GM10248 (cell line): ENCODE measurements at places on chromosomes 5 and 9.

DNA sequence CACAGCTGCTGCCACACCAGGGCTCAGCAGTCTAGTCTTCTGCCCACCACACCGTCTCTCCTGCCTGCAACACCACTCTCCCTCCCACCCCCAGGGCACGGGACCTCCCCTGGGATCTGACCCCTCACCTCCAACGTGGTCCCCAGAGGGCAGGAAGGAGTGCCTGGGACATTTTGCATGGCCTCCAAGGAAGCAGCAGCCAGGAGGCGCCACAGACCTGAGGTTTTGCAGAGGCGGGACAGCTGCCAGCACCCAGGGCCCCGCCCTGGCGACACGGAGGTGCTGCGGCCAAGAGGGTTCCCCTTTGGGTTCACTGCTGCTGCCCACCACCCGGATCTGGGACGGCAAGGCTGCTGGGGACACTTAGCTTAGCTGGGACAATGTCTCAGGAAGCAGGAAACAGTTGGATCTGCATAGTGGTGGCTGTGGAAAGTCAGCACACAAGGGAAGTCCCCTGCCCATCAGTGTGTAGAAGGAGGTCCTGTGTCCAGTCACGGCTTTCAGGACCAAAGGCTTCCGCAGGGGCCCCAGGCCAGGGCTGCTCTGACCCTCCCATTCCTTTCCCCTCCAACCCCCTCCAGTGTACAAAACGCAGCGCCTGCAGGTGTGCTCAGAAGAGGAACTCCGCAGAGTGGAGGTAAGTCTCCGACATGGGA is 13.8 kb downstream of the PROP1 start:
- DNase-seq = no peak

GRCh38 chr5:61270510-61271165 is 61.4 kb upstream of the ZSWIM6 start:
- no peak for DNase-seq

DNA sequence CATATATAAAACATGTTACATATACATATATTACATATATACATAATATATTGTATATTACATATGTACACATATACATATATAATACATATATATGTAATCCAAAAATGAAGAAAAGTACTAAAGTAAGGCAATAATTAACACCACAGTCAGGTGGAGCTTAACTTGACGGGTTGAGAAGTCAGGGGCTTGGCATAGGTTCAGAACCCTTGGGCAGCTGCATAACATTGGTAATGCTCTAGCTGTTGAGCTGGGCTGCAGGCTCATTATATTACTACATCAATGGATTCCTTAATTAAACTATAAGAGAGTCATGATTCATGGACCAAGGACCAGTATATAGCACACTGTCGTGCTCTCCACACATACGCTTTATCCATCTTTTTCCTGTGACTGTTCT is 435.2 kb upstream of the ADAMTS16 start:
- no peak for DNase-seq

DNA sequence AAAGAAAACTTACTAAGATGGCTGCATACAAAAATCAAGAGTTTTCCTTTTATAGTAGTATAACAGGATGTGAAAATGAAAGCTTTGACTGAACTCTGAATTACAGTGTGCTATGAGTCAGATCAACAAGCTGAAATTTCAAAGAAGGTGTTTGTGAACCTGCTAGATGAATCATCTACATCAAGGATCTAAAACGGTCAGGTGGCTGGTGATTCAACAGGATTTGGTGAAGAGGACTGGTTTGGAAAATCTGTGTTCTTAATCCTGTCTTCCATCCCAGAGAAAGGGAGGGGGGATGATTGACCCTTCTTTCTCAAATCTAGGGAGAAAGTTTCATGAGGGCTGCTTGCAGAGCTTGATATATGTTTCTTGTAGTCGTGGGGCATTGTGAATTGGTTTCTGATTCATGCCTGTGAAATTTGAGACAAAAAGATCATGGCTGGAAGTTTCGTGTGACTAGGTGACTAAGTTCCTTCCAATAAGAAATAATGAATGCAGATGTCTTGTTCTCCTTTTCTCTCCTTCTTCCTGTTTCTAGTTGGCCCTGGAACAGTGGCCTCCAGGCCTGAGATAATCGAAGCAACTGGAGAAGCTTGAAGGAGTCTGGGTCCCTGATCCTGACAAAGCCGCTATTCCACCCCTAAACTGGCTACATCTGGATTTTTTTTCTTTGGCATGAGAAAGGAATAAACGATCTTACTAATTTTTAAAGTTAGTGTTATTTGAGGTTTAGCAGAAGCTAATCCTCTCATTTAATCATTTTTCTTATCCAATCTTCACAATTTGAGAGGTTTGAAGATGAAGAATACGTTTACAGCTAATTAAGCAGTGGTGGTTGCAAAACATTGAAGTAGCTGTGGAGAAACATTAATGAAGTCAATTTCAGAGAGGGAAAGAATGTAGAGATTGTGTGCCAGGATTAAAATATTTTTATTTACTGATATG is 67.2 kb downstream of the MRPS30 start:
- peak; percentile 57 for DNase-seq

DNA sequence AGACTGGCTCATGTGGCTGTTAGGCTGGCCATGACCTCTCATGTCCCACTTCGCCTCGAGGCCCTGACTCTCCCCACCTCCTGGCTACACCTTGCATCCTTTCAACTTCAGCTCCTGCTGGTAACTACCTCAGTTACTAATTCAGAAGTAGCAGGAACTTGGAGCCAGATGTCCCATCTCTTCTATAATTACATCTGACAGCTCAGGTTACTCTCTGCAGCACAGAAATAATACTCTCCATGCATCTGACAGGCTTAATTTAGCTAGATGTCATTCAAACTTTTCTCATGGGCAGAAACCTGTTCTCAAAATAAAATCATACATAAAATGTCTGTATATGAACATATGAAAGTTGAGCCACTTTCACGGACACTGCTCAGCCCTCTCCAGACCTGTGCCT is 92.2 kb upstream of the IL33 start:
- DNase-seq = no peak

- no peak for DNase-seq
Observed at GRCh38 chr9:101509572-101509971, 24.1 kb upstream of the RNF20 start.

- no peak for DNase-seq
Observed at GRCh38 chr9:28423255-28423654, 850.0 kb upstream of the C9orf72 start.

GRCh38 chr5:31415009-31415923 is 116.6 kb downstream of the DROSHA start:
- DNase-seq = no peak

DNA sequence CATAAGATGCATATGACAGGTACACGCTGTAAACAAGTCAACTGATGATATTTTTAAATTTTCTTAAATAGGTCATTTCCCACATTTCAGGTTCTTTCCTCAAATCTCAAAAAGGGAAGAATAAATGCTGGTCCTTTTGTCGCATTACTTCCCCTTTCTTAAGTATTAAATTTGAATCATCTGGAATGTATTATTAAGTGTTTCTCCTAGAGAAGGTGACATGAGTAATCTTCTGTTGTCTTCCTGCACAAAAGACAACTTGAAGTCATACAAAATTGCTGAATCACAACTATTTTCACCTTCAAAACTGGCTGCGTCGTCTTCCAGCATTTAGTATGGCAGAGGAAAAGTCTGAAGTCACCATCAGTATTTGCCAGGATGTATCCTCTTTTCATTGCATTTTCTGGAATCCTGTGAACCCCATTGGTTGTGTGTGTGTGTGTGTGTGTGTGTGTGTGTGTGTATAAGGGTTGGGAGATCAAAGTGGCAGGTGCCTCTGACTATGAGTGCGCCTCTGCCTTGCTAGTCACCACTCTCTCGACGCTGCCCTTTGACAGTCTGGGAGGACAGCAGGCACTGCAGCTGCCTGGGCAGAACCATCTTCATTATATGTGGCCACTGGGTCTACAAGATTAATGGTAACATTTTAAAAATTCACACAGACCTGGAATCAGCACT is 86.9 kb downstream of the MVB12B start:
- DNase-seq = no peak

DNA sequence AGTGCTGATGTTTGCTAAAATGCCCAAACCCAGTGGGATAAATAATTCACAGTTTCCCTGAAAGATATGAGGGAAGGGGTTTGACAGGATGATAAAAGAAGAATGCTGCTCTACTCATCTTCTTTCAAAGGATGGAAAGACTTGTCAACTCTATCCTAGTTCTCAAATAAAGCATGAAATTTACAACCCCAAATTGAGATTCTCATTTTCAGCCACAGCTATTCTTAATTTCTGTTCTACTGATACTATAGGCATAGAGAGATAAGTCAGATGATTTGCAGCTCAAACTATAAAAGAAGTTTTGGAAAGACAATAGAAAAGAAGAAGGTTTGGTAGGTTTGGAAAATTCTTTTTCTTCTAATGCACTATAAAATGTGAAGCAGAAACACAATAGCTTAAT is 542.6 kb downstream of the CSNK1G3 start:
- no peak for DNase-seq

- DNase-seq = peak; percentile 24
Observed at GRCh38 chr5:142977363-142978051, 207.3 kb downstream of the ARHGAP26 start.

- DNase-seq = no peak
Observed at GRCh38 chr9:130118841-130119518, 53.2 kb upstream of the NCS1 start.

DNA sequence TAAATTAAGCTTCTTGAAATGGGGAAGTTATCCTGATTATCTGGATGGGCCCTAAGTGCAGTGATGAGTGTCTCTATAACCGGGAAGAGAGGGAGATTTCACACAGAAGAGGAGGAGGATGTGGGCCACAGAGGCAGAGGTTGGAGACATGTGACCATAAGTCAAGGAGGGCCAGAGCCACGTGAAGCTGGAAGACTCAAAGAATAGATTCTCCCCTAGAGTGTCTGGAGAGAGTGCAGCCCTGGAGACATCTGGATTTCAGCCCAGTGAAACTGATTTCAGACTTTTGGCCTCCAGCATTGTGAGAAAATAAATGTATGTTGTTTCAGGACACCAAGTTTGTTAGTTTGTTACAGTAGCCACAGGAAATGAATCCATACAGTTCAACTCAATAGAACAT is 442.9 kb downstream of the NTRK2 start:
- no peak for DNase-seq

- DNase-seq = peak; percentile 28
Observed at GRCh38 chr9:125241863-125242739, 958 bp upstream of the HSPA5 start.

DNA sequence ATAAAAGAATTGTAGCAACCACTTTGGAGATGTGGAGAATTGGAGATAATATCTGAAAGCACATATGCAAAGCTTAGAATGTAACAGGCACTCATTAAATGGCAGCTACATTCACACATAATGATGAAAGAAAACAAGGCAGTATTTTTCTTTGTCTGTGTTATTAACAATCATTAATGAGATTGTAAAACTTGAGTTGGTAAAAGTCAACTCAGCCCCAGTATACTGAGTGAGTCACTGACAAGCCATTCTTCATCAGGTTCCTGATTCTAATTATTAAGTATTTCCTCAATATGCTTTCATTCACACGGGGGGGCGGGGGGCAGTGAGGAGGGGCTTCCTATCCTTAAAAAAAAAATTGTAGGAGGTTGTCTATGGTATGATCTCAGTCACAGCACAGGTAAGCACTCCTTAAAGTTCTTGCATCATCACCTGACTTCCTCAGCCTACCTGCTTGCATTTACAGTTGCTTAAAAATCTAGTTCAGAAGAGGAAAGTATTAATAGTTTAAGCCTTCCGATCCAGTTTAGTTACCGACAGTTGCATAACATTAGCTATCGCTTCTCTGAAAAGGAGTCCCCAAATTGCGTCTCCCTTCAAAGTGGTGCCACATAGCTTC is 379.8 kb downstream of the EFNA5 start:
- DNase-seq = no peak

- no peak for DNase-seq
Observed at GRCh38 chr5:164392531-164392930, 887.1 kb downstream of the MAT2B start.

DNA sequence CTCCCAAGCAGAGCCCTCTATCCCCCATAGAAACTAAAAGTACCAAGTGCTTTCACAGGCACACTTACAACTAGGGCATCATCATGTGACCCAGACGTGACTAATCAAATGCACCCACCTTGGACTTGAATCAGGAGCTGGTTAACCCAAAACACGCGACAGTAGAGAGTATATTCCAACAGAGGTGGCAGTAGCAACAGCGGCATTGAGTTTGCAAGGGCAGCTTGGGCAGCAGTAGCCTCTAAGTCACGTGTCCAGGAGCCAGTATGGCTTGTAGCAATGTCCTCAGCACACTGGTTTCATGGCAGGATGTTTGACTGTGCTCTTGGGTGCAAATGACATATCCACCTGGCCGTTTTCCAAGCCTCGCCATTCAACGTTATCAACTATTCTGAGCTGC is 73.4 kb upstream of the DNAH5 start:
- DNase-seq = no peak

DNA sequence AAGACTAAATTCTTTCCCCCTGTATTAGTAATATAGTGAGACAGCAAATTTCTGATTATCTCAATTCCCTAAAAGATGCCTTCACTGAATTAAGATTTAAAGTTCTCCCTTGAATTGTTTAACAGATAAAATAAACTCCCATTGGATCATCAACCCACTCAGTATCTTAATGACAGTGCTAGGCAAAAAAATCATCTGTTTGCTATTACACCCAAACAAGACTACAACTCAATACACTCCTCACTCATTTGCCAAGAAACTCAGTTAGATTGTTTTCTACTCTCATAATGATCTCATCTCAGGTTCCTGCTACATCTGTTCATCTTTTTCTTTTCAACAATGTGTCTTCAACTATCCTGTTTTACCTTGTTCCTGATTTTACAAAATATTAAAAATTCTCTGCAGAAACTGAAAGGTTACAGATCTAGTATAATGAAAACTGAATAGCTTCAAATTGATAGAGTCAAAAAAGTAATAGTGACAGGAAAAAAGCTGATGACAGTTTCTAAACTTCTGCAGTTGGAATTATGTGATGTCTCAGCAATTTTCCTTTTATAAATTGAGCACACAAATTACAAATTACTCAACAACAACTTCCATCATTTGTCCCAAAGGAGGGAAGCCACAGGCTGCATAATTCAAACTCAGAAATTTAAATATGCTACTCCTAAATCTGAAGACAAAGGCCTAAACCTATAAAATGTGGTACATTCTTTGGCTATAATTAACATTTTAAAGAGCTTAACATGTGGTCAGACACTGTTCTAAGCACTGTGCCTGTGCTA is 39.4 kb downstream of the HOMER1 start:
- no peak for DNase-seq

- no peak for DNase-seq
Observed at GRCh38 chr5:15421921-15422412, 78.0 kb upstream of the FBXL7 start.
